ENCODE measurements at places on chromosomes 13 and 19.
A peak's percentile ranks its signal among the peaks of the same experiment; 100 is the strongest.

DNA sequence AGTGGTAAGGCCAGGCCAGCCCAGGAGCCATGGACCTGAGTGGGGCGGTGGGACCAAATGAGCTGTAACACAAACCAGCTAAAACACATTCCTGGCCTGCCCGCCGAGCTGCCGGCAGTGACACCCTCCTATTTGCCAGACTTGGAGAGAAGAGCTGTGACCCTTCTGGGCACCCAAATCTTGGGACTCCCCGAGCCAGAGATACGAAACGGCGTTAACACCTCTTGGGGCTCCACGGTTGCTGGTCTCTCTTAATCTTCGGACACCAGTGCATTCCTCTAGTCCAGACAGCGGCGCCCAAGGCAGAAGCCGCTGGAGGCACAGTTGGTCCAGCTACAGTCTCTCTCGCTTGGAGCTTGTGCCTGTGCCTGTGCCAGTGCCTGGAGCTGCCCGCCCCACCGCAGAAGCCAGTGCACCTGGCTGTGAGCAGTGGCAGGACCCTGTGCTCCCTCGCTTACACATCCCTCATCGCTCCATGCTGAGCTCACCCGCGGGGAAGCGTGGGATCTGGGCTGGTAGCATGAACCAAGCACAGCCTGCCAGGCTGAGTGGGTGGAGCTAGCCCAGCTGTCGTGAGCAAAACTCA lies 147.2 kb upstream of the KLHL1 start:
- DNase-seq: no peak

- no peak for DNase-seq
Observed at GRCh38 chr13:92137520-92137919, 739.1 kb downstream of the GPC5 start.

DNA sequence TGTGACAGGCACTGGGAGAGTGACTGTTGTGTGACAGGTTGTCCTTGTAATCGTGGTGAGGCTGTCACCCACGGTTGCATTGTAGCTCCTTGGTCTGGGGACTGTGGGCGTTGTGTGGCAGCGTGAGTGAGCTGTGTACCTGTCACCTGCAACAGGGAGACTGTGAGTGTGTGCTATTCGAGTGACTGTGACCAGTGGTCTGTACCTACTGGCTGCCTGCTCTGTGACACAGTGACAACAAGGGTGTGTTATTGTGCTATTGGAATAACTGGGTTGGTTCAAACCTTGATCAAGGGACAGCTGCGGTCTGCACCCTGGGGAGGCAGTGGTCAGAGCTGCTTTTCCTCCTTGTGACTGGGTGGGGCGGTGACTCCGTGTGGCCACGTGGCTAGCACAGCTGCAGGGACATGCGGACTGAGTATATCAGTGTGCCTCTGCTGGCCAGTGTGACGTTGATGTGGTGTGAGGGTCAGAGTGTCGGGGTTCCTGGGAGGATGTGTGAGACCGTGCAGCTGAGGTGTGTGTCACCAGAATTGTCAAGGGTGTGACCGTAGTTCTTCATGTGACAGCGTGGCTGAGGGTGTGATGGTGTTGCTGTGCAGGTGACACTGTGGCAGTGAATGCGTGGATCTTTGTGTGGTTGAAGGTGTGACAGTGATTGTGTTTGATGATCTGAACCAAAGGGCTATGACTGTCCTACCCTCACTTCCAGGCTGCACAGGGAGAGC lies 10.1 kb upstream of the NFIX start:
- no peak for DNase-seq

- no peak for DNase-seq
Observed at GRCh38 chr13:61030445-61030844, 385.2 kb downstream of the PCDH20 start.

- no peak for DNase-seq
Observed at GRCh38 chr19:35790981-35791813, 15.8 kb downstream of the ARHGAP33 start.

DNA sequence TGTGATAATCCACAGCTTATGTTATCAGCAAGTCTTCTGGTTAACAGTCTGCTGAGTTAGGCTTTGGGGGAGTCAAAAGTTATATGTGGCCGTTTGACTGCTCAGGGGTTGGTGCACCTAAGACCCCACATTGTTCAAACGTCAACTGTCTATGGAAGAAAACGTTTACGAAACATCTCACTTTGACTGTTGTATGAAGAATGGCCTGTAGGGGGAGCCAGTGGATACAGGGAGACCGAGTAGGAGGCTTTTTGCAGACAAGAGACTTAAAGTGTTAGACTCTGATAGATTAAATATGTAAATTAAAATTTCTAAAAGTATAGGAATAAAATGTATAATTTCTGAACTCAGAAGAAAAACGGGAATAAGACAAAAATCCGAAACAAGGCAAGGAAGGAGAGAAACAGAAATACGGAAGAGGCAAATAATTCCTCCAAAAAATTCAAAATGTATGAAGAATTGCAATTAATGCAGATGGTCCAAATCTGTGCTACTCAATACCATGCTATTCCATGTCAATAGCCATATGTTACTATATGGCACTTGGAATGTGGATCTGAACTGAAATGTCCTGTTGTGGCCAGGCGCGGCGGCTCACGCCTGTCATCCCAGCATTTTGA lies 37.8 kb downstream of the TNFSF14 start:
- DNase-seq: peak; percentile 69

GRCh38 chr13:21059641-21060337 lies 1.6 kb downstream of the LATS2 start:
- DNase-seq: peak; percentile 45

- DNase-seq: peak; percentile 15
Observed at GRCh38 chr19:38544569-38545315, 73.0 kb downstream of the MAP4K1 start.

DNA sequence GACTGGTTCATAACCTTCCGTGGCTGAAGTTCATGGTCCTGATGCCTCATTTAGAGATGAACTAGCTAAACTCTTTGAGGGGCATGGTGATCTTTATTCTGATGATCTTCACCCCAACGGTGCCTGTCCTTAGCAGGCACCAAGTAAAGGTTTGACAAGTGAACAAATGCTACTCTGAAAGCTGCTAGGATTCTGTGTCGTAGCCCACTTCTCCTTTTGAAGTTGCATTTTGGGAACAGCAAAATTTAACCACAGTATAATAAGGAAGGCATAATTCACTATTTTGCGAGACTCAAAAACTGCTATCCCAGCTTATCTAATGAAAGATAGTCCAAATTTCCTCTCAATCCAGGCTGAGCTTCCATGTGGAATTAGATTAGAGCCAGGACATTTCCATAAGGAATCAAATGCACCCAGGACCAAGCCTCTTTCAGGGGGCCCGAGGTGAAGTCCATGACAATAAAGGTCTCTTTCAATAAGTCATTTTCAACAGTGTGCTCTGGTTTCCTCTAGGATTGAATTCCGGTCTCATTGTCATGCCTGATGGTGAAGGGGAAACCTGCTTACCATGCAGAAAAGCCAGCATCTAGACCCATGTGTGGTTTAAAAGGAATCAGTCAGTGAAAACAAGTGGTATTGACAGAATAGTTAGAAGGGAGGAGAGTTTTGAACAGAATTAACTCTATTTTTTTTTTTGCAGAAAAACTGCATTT lies 23.1 kb downstream of the SIAH3 start:
- DNase-seq: no peak

DNA sequence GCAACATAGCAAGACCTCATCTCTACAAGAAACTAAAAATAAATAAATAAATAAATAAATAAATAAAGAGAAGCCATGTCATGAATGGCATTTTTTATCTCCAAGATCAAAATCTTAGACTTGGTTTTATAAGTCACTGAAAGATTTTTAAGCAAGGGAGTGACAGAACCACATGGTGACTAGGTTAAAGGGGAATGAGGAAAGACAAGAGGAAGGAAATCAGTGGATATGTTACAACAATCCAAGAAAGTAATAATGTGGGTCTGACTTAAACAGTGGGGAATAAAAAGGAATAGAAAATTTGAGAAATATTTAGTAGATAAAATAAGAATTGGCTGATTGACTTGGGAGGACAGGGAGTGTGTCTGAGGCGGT lies 18.8 kb upstream of the MED4 start:
- no peak for DNase-seq

DNA sequence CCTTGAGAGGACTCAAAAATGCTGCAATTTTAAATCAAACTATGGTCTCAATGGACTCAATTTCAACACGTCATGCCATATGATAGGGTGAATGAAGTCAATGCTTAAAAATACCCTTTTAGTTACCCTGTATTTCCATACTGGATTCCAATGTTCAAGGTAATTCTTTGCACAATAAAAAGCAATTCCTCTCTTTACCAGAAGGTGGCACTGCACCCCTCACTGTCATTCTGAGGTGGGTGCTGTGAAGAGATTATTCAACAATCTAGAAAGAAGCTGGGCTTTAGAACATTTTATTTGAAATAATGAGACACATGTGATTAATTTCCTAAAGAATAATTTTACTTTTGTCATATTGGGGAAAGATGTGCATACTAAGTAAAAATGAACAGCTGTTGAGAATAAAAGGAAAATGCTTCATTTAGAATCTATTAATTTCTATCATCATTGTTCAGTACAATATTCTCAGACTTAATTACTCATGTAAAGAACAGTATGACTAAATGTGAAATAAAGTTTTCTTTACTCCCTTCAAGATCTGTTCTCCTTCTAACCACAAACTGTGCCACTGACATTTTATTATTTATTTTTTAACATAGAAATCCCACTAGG lies 789.1 kb downstream of the GPC5 start:
- peak; percentile 25 for DNase-seq

DNA sequence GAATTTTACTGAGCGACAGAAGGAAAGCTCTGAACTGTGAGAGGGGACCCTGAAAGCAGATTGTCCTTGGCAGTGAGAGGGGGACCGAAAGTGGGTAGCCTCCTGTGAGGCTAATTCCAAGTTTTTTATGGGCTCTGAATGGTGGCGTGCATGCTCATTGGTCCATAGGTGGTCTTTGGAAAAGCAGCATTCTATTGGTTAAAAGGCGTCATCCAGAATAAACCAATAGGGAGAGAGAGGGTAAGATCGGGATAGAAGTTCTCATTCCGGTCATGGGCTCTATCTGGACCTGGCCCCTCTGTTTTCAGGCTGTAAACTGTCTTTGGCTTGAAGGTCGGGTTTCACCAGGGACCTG lies 539.8 kb upstream of the PCDH9 start:
- no peak for DNase-seq

DNA sequence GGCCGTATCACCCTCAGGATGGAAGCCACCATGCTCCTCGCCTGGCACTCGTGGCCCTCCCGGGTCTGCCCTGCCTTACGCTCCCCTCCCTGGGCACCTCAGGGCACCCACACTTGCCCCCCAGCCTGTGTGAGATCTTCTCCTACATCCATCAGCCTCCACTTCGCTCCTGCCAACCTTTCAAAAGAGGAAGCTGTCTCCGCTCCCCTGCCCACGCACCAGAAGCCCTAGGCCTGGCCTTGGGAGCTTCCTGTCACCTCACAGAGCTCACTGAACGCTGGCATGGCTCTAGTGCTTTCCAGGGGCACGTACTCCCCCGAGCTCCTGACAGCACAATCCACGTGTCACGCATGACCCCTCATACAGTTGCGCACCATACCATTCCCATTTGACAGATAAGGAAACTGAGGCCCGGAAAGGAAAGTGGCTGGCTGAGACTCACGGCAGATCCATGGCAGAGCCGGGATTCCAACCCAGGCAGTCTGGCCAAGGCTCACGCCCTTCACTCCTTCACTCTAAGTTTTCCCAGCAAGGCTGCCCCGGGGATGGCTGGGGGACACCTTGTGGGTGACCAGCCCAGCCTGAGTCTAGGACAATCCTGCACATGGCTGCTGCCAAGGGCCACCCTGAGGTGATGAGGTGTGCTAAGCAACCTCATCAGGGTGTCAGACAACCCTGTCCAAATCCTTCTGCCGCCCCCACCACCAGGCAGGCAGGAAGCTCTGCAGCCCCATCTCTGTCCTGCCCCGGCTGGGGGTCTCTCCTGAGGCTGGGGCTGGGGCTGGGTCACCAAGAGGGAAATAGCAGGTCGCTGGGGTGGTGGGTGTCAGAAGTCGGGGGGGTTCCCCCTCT lies 19.3 kb downstream of the PPP1R12C start:
- DNase-seq: no peak

DNA sequence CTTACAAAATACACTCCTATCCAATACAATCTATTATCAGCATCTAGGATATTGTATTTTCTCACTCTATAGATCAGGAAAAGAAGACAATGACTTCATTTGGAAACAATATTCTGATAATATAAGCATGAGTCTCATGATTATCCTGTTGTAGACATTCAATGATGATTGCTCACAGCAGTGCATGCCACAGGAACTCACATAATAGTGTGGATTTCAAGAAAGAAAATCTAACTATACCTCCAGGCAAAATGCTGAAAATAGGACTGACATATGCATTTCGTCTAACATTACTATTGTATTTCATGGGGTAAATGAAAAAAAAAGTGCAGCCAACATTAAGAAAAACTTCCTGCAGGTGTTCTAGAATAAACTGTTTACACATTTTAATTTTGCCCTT lies 122.6 kb downstream of the POSTN start:
- DNase-seq: no peak

GRCh38 chr13:31794452-31794851 lies 55.1 kb downstream of the RXFP2 start:
- DNase-seq: no peak

Data from right lung (tissue), 10 donors.